ENCODE measurements at places on chromosomes 5 and 9.

GRCh38 chr9:97518909-97519307, 17.4 kb downstream of the TMOD1 start:
- DNase-seq, result no peak

GRCh38 chr5:82619097-82619496, 340.9 kb upstream of the RPS23 start:
- DNase-seq, result no peak

DNA sequence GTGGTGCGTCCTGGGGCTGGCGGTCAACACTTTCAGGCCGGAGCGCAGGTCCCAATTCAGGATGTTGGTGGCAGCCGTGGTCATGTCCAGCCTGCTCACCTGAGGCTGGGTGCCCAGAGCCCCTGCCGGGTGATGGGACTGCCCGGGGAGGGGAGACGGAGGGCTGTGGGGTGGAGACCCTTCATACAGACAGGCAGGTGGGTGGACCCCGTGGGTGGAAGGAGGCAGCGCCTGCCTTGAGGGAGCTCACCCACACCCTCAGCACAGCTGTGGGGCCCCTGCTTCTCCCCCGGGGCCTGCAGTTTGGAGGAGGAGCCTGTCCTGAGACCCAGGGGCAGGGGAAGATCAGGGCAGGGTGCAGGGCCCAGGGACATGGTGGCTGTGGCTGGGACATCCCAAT, 6.9 kb upstream of the PTGDS start:
- DNase-seq, result no peak

DNA sequence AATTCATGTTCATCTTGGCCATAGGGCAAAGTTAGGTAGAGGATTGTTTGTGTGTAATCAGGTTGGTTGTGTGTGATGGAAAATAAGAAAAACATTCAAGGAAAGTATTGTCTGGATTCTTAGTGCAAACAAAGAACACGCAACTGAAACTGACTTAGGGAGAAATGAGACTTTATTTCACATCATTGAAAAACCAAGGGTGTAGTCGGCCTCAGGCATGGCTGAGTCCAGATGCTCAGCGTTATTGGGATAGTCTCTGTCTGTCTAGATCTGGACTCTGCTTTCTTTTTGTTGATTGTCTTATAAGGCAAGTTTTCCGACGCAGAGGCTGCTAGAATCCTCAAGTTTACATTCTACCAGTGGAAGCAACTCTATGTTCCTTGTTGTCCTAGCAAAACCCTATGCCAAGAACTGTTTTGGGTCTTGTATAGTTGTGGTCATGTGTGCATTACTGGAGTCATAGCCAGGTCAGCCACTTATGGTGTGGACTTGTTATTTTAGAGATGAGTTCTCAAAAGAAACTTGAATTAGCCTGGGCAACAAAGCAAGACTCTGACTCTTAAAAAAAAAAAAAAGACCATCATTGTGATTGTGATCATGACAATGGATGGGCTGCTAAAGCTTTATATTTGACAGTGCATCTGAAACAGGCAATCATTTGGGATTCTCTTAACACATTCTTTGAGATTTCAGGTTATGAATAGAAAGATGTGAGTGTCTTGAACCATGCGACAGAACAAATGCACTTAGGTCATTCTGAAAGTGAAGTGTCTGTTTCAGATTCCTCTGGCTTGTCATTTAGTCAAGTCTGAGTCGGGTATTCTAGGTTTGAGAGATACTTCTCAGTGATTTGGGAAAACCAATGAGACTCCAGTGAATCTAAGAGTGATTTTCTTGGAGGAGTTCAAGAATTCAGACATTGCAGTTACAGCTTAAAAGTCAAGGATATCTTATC, 82.6 kb downstream of the DOCK2 start:
- DNase-seq, result no peak

GRCh38 chr5:82068723-82069122, 96.9 kb downstream of the ATG10 start:
- no peak for DNase-seq

DNA sequence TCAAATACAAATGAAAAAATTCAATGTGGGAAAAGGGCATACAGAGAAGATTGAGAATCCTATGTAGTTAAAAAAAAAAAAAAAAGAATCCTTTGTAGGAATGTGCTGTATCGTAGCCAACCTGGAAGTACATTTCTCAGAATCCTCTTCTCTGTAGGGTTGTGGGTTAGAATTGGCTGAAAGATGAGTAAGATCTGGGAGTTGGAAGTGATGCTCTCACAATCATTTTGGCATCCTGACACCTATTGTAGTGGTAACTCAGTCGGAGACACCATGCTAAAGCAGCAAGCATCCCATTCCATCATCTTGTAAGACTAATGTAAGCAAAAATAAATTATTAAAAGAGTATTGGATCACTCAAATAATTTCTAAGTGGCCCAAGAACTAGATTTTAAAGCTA, 30.6 kb downstream of the MRPL22 start:
- DNase-seq, result no peak

DNA sequence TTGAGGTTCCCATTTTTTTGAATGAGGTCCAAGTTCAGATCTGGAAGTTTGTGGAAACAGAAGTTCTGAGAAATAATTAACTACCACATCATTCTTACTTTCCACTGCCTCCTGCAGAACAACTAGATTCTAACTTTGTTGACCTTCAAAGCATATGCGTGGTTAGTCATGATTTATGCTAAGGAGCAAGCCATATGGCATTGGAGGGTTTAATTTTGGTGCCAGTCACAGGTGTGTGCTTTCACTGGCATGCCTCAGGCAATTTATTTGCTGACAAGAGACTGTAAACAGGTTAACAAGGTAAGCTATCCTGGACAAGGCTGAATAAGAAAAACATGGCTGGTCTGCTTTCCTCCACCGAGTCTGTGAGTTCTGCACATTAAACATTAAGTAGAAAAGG, 31.5 kb downstream of the HMHB1 start:
- DNase-seq, result no peak

GRCh38 chr5:140258016-140258415, 44.9 kb downstream of the PFDN1 start:
- DNase-seq, result no peak

GRCh38 chr5:124932791-124933600, 186.6 kb upstream of the ZNF608 start:
- no peak for DNase-seq

GRCh38 chr9:94839398-94839797, 112.9 kb downstream of the AOPEP start:
- no peak for DNase-seq

DNA sequence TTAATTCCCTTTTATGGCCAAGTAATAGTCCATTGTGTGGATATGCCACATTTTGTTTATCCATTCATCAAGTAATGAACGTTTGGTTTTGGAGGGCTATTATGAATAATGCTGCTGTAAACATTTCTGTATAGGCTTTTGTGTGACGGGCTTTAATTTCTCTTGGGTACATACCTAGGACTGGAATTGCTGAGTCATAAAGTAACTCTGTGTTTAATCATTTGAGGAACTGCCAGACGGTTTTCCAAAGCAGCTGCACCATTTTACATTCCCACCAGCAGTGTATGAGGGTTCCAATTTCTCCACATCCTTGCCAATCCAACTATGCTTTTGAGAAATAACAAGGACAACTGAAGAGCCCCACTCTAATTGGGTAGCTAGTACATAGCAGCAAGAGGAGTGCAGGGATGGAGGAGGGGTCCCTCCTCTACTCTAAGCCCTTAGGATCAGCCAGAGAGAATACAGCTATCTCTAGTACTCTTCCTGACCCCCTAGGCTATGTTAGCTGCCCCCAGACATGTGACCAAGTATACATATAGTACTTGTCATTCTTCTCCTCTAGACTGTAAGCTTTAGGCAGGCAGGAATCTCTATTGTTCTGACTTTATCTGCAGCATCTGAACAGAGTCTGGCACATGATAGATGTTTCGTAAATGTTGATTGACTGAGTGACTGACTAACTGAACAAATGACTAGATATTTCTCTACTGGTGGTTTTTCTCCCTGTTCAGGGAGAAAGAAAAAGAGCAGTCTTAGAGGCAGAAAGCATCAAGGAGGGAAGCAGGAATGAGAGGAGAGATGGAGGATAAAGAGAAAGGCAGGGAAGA, 22.1 kb upstream of the MATR3 start:
- DNase-seq, result no peak

DNA sequence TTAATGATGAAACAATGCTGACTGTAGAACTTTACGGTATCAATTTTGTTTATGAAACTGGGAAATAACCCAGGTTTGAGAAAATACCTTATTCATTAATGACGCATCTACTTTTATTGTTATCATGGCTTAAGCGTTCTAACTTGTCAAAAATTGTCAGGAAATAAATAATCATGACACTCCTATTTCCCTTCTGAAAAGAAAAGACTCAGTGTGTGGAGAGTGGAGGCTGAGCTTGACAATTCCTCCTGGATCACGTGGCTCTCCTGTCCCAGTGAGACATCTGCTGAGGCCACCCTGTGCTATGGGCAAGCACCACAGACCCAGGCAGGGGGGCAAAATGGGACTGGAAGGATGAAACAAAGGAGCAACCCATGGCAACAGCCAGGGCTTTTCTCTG, 466.4 kb downstream of the ZNF608 start:
- DNase-seq, result no peak

DNA sequence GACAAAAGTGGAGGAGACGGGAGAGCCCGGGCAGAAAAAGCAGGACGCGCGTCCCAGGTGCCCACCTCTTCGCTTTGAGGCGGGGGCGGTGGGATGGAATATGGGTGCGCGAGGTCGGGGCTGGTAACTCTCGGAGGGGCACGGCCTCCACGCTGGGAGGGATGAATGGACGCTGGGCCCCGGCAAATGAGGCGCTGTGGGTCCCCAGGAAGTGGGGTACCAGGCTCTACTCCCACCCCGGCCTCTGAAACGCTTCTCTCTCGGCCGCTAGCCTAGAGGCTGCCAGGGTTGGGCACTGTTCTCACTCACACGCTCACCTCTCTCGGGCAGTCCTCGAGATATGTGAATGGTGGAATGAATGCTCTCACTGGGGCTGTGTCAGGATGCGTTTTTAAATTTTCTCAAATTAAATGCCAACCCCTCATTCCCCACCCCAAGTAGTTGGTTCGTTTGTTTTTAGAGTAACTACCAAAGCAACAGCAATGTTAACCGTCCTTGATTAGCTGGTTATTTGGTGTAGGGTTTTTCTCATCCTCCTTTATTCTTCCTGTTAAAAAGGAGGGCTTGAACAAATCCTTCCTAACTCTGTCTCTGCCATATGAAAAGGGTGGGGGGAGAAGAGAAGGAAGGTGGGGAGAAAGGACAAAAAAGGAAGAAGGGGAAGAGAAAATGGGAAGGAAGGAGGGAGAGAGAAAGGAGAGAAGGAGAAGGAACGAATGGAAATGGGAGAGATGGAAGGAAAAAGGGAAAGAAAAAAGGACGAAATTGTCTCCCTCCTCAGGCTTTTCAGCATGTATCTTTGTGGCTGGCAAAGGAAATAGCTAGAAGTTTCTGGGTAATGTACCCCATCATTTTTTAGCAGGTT, 1.3 kb upstream of the EBF1 start:
- DNase-seq, result no peak

DNA sequence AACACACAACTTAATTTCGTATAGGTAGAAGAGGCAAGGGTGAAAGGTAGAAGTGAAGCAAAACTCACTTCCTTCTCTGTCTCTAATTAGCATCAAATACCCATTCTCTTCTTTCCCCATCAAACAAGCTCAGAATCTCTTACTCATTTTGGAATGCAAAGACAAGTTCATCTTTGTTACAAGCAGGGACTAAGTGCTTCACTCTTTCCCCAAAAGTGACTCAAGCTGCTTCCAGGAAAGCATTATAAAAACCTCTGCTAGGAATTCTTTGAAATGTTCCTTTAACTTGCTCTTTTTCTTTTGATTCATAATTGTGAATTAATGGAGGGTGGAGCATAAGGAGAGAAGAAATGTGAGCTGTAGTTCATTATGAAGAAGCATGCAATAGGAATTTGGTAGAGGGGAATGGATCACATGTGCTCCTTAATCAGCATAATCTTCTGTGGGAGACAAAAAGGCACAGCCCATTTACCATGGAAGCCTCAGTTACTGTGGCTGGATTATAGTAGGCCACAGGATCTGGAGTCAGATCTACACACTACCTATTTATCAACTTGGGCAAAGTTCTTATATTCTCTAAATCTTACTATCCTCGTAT, 109.5 kb upstream of the DPYSL3 start:
- DNase-seq, result no peak

DNA sequence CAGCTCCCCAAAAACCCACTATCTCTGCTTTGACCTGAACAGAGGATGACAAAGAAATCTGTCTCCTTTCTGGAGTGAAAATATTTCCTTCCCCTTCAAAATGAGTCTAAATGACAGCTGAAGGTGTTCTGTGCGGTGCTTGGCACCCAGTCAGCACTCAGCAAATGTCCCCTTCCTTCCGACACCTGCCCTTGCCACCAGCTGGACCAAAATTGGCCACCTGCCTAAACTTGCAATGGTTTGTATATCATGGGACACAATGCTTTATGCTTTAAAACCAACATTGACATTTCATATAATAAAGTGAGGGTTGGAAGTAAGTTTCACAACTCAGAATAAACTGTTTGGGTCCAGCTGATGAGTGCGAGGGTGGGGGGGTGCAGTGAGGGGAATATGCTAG, 7.5 kb upstream of the TTC1 start:
- DNase-seq, result no peak

GRCh38 chr5:116388564-116389258, 185.9 kb downstream of the SEMA6A start:
- no peak for DNase-seq

GRCh38 chr9:97367729-97368128, 44.2 kb upstream of the TDRD7 start:
- no peak for DNase-seq

- DNase-seq, result no peak
Observed at GRCh38 chr5:122351416-122352157, 39.5 kb downstream of the SNCAIP start.

DNA sequence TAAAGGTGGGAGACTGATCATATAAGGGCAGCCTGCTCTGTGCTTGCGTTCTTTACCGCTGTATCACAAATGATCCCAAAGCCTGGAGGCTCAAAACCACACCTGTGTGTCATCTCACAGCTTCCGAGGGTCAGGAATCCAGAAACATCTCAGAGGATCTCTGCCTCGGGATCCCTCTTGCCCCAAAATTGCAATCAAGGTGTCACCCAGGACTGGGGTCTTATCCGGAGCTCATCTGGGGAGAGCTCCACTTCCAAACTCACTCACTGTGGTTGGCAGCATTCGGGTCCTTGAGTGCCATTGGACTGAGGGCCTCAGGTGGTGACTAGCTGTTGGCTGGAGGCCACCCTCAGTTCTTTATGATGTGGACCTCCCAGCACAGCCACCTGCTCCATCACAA, 26.7 kb upstream of the FCN2 start:
- no peak for DNase-seq

GRCh38 chr9:112049811-112050516, 125.1 kb downstream of the SUSD1 start:
- DNase-seq, result no peak

GRCh38 chr5:54450542-54450941, 5.0 kb upstream of the HSPB3 start:
- DNase-seq, result no peak

Measured in activated CD8-positive, alpha-beta memory T cell treated with anti-CD3 and anti-CD28 coated beads for 1 hour (primary cell).